Myocyte (in vitro differentiated cells): ENCODE measurements at places on chromosomes 6 and 20.
A peak's percentile ranks its signal among the peaks of the same experiment; 100 is the strongest.

DNA sequence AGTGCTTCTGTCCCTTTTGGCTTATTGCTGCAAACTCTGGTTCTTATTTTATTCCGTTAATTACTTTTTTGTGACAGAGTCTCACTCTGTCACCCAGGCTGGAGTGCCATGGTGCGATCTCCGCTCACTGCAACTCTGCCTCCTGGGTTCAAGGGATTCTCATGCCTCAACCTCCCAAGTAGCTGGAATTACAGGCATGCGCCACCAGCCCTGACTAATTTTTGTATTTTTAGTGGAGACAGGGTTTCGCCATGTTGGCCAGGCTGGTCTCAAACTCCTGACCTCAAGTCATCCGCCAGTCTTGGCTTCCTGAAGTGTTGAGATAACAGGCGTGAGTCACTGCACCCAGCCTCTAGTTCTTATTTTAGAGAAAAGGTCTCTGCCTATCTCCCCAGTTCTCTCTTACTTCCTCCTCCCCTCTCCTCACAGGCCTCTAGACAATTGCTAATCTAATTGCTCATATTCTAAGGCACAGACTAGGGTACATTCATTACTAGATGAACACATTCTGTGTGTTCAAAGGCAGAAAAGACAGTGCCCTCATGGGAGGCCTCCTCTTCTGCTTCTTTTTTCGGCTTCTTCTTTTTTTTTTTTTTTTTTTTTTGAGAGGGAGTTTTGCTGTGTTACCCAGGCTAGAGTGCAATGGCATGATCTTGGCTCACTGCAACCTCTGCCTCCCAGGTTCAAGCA lies 27.0 kb downstream of the EDEM2 start:
- peak; percentile 6 for DNase-seq

GRCh38 chr6:110812719-110813118 lies 2.5 kb downstream of the CDK19 start:
- DNase-seq: no peak

DNA sequence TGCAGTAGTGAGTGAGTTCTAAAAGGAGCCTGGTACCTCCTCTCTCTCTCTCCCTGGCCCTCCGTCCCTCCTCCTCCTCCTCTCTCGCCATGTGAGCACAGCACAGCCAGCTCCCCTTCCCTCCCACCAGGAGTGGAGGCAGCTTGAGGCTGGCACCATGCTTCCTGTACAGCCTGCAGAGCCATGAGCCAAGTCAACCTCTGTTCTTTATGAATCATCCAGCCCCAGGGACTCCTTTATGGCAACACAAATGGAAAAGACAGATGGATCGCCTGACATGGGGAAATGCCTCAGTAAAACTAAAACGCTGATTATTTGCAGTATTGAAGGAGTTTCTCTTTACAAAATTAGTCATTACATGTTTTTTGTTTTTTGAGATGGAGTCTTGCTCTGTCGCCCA lies 233.7 kb upstream of the ARID1B start:
- DNase-seq: no peak

DNA sequence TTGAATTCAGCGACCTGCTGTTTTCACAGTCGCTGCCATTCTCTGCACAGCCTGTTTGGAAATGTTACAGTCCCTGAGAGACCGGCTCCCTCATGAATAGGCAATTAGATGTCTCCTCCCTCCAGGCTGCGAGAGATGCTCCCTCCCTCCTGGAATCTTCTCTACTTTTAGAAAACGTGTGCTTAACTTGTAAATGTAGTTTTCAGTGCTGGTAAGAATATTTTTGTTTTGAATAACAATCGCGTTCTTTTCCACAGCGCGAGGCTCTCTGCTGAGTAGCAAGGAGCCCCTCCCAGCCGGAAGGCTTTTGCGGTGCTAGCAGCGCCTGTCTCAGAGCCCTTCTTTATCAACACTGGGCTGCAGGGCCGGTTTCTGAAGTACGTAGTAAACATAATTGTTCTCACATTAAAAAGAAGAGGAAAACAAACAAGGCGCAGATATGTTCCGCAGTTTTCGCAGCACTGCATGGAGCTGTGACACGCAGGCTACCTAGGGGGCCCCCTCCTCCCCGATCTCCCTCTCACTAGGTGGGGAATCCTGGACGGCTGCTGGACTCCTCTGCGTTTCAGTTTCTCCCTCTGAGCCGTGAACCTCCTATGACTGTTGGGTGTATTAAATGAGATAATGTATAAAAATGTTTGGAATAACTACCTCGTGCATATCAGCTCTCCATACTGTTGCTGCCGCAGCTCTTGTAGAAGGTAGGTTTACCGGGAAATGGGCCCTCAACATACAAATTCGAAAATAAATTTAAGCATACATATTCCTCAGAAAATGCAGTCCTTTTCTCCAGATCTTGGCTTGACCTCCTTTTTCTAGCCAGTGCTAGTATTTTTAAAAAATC lies 79.0 kb upstream of the SPACA1 start:
- DNase-seq: peak; percentile 13

DNA sequence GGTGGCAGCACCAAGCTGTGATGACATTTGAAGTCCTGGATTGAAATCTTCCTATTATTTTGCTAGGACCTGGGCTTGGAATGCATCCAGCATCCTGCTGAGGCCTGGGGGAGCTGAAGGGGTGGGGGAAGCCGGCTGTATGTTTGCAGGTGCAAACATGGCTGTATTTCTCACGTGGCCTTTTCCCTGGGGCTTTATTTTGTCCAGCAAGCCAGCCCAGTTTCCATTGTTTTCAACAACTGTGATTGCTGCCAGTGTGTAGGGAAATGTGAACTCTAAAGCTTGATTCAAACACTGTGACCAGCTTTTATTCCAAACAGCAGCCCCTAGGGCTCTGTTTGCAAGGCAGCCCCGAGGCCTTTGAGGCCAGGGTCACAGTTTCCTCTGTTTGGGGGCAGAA lies 683.0 kb downstream of the DHX35 start:
- DNase-seq: no peak

DNA sequence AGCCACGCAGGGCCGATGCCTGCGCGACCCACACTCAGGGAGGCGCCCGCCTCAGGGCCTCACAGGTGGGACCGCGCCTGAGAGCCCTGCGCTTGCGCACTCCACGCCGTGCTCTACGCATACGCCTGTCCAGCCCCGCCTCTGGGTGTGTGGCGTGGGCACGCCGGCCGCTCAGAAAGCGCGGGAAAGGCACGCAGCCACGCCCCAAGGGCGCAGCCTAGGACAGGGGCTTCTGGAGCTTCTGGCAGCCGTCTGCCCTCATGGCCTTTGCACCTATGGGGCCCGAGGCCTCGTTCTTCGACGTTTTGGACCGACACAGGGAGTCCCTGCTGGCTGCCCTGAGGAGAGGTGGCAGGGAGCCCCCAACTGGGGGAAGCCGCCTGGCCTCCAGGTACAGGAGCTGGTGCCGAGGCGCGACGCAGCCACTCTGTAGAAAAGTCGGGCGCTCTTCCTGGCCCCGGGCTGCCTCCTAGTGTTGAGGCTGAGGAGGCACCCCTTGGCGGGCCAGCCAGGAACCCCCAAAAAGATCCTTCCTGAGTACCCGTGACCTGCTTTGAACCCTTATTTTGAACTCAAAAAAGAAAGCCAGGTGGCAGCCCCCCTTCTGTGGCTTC lies at the start of gene SPO11:
Gene SPO11 (plus strand): TSS at position 196 of the 614 bp plus-strand sequence. CDS start 65 bp downstream, at position 261.
- DNase-seq: no peak

GRCh38 chr6:32692019-32692418 lies 25.6 kb upstream of the HLA-DQB1 start:
- no peak for DNase-seq

DNA sequence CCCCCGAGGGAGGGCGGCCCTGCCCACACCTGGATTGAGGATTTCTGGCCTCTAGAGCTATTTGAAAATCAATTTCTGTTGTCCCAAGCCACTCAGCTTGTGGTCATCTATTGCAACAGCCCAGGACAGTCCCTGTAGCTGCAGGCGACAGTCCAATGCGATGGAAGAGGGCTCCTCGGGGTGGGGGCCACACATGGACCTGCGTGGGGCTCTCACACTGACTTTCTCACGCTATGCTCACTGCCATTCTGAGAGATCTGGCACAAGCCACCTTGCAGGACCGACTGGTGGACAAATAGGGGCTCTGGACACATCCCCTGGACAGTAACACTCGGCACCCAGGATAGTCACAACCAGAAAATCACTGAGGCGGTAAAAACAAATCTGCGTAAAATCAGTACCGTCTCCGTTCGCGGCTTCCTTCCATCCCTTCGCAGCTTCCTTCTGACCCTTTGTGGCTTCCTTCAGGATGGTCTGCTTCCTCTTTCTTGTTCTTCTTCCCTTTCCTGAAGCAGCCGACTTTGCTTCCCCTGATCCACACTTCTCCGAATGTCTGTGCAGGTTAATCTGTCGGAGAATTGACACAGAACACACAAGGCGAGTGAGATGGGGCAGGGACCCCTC lies 21.8 kb downstream of the CTCFL start:
- DNase-seq: no peak

DNA sequence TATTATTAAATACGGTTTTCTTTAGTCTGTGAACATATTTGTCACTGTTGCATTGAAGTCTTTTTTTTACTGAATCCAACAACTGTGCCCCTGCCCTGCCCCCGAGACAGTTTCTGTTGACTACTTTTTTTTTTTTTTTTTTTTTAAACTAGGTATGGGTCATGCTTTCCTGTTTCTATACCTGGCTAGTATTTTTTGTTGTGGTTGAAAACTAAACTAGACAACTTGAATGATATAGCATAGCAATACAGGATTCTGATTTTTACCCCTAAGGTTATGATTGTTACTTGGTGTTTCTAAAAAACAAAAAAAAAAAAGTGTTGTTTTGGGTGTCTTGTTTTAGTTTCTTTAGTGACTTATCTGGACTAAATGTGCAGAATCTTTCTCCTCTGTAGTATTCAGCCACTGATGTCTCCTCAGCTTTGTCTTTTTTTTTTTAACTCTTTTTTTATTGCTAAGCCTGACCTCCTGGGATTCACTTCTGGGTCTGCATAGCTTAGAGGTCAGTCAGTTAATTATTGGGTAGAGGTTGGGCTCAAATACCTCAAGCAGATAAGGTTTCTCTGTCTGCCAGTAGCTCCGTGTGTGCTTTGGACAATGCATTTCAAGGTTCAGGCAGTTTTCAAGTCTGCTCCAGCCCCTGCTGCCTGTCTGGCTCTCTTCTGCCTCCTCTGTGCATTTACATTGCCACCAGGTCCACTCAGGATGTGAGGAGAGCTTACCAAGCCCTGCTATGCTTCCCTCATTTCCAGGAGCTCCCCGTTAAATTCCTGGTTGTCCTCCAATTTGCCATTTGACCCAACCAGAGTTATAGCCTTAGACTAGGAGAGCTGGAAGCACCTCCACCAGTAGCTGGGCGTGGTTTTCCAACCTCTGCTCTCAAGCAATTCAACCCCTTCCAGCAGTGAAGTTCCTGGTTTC lies 91.4 kb downstream of the SYNDIG1 start:
- DNase-seq: no peak
